Cerebellar nuclear complex (tissue), 1 donor: ENCODE measurements at places on chromosomes 7 and 10.

GRCh38 chr10:28939281-28940157, 262.2 kb downstream of the BAMBI start:
- DNase-seq = no peak

DNA sequence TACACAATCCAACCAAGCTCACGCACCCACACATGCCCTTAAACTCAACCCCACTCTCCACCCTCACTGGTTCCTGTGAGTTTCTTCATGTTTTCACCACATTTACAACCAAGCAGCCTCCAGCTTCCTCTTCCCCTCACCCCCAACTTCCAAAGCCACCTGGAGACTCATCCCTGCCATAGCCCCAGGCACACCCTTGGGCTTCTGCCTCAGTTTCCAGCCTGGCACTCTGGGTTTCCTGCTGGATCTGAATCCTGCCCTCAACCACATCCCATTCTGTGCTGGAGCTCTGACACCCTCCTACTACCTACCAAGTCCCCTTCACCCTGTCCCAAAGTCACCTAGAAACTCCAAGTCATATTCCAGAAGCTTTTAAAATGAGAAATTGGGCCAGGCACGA, 29.4 kb downstream of the CCDC3 start:
- no peak for DNase-seq

DNA sequence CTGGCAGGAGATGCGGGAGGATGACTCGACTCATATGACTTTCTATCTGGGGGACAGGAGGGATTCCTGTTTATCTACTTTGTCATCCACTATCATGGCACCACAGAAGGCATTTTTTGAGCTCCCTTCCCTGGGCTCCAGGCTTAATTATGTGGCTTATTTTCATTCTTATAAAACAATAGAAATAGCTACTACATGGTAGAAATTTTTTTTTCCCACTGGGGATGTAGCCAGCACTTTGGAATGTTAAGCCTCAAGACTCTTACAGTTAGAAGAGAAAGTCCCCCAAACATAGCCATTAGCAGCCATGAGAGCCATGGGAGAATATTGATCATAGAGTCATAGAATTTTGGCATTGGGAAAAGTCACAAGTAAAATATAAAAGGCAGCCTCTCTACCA, 14.6 kb upstream of the FAM180A start:
- DNase-seq = no peak

DNA sequence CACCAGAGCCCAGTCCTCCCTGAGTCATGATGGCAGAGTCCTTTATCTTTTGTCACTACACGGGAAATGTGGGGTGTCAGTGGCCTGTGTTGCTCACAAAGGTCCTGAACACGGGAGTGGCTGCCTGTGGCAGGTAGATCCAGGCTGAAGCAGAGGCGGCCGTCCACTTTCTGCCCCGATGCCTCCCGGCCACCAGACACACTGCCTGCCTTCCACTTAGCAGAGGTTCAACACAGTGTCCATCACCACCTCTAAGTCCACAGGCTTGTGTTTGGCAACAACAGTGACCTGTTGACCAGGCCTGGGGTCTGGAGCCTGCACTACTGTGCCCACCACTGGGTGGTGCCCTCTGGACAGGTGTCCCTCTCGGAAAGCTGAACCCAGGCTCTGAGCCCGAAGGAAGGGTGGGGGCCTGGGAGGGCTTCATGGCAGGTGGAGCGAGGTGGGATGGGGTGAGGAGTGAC, 49.9 kb upstream of the CAMK2B start:
- no peak for DNase-seq

DNA sequence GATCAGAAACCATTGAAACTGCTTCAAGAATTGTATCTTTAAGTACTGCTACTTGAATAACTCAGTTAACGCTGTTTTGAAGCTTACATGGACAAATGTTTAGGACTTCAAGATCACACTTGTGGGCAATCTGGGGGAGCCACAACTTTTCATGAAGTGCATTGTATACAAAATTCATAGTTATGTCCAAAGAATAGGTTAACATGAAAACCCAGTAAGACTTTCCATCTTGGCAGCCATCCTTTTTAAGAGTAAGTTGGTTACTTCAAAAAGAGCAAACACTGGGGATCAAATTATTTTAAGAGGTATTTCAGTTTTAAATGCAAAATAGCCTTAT, 14.7 kb downstream of the HNRNPA2B1 start:
- no peak for DNase-seq

- no peak for DNase-seq
These were observed 111.8 kb downstream of the VIPR2 start for GRCh38 chr7:159032753-159033472.

DNA sequence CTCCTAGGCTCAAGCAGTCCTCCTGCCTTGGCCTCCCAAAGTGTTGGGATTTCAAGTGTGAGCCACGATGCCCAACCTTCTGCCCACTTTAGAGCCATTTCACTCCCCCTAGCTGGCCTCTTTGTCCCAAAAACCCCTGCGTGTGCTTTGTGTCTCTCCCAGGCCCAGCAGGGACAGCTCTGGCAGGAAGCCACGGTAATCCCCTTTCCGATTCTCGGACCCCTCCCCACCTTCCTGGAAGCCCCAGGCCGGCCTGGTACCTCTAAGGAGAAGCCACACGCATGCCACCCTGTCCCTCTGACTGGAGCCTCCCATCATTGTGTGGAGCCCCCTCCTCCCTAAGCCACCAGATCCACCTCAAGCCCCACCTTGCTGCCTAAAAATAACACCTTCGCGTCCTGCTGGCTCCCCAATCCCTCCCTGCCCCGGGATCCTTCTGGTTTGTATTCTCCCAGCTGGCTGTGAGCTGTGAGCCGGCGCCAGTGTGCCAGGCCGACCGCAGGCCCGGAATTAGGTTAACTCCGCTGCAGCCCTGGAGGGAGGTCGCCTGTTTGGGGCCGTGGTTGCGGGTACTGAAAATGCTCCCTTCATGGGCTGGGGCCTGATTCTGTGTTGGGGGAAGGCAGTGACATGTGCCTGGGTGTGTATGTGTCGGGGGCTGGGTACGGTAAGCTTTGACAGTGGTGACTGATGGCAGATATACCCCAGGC, 16.4 kb upstream of the SRRM3 start:
- peak; percentile 25 for DNase-seq

DNA sequence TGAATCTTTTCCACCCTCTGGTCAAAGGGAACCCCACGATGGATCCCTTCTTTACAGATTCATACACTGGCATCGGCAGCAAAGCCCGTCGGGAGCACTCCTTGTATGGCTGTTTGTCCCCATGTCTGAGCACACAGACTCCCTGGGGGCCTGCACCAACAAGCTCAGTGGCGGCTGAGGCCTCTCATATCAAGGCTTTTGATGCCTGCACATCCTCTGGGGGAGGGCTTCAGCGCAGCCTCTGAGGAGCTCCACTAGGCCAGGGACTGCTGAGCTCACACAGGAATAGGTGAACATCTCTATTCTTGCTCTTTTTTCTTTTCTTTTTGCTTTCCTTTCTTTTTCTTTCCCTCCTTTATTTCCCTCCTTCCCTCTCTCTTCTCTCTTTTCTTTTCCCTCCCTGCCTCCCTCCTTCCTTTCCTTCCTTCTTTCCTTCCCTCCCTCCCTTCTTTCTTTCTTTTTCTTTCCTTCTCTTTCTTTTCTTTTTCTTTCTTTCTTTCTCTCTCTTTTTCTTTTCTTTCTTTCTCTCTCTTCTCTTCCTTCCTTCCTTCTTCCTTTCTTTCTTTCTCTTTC, 174.6 kb downstream of the CCDC3 start:
- DNase-seq = no peak

GRCh38 chr10:3140280-3140679, 32.3 kb downstream of the PITRM1 start:
- no peak for DNase-seq

DNA sequence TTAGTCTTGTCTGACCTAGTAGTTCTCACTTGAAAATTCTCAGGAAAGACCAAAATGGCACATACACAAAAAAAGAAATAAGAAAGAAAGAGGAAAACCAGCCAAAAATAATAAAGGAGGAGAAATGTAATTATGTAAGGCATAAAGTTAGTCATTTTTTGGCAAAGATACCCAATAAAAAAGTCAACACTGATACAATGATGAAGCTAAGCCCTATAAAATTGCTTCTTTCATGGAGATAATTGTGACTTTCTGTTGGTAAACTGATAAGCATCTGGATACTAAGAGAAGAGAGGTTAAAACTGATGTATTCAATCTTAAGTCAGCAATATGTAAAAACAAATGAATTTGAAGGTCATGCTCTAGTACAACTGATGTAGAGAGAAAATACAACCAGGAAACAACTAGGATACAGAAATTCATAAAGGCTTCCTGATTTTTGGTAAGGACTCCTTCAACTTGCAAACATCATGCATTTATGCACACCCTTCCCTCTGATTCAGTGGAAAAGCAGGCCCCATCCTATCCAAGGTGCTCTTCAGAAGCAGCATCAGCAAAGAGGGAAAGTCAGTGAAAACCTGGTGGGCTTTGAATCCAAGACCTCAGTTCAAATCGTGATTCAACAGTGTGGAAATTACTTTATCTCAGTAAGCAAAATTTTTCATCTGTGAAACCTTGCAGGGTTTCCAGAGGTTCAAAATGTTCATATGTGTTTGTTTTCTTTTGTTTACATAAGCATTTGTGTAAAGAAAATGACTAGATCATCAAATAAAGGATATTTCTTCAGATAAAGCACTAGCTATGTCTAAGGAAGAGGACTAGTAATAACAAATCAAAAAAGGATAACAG, 32.6 kb downstream of the IMMP2L start:
- no peak for DNase-seq

DNA sequence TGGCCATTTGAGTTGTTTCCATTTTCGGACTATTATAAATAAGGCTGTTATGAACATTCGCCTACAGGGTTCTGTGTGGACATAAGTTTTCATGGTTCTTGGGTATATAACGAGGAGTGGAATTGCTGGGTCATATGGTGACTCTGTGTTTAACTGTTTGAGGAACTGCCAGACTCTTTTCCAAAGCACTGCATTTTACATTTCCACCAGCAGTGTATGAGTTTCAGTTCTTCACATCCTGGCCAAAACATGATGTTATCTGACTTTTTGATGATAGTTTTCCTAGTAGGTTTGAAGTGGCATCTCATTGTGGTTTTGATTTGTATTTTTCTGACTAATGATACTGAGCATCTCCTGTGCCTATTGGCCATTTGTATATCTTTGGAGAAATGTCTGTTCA, 5.4 kb downstream of the SUV39H2 start:
- no peak for DNase-seq

- no peak for DNase-seq
These were observed 243.0 kb downstream of the POLR1F start for GRCh38 chr7:19465861-19466260.

- DNase-seq = no peak
These were observed 4.4 kb downstream of the PTTG1IP2 start for GRCh38 chr7:90473814-90474213.
